ENCODE measurements at places on chromosomes 5 and 9.
A peak's percentile ranks its signal among the peaks of the same experiment; 100 is the strongest.

DNA sequence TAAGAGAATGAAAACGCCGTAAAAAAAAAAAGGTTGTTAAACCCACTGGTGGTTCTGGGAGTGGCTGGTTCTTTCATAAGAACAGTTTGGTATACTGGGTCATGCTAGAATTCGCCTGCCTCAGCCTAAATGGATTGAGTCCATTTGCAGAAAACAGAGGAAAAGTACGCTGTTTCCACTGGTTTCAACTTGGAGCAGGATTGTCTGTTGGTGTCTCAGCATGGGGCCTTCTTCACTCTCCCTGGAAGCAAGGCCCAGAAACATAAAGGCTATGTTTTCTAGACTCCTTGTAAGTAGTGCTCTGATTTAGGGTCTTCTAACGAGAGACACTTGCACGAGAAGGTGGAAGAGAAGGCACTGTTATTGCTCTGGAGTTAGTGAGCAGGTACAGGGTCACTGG lies 116.9 kb upstream of the MTAP start:
- DNase-seq, result no peak

DNA sequence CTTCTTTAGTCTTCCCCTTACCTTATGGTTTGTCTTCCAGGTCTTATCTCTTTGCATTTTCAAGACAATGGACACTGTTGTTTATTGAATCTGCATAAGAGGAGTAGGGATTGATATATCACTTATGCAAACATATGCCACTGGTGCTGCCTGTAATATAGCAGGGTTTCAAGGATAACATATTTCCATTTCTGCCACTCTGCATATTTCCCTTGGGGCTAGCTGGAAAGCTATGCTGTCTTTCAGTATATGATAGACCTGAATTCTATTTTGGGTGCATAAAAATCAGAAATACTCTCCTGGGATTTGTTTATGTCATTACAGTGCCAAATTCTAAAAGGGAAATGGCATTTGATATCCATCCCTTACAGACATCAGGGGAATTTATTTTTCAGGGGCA lies 400.2 kb downstream of the TLR4 start:
- DNase-seq, result no peak

DNA sequence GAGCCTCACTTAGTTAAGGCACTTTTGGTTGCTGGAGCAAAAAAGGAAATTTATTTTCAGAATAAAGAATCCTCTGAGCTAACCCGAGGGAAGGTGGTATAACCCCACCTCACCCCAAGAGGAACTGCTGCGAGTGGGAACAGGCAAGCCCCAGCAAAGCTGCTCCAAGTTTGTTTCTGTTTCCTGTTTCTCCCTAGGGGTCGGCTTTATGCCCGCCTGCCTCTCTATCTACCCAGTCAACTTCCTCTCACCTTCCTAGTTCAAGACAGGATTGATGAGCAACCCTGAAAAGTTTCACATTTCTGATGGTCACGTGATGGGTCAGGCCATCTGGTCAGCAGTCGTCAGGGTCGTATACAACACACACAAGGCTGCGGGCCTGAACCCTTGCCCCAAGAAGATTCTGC lies 31.1 kb downstream of the TRIO start:
- no peak for DNase-seq

GRCh38 chr5:116740771-116741170 lies 166.1 kb upstream of the SEMA6A start:
- DNase-seq, result no peak

DNA sequence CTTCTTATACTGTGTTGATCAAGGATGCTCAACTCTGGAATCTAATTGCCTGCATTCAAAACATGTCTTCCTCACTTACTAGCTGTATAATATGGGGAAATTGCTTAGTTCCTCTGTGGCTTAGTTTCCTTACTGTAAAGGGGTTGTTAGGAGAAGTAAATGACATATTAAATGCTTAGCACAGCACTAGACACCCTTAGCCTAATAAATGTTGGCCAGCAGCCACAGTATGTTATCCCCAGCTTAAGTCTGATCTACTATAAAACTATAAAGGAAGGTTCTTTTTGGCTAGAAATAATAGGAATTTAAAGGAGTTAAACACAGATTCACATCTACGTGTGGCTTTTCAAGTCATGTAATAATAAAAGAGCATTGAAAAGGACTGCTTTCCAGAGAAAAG lies 232.4 kb downstream of the PCSK1 start:
- DNase-seq, result no peak

DNA sequence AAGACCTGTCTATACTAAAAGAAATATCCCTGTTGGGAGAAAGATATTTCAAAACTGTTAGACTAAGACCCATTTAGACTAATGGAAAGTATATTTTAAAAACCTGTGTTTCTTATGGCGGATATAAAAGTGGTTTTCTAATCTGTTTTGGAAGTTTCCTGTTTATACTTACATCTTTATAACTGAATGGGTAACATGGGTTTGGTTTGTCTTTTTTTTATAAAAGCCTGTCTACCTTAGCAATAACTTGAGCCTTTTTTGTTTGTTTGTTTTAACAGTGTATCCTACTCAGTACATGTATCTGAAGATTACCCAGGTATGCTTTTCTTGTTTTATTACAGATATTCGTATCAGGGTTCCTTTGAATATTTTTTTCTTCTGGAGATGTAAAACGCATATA lies 83.4 kb downstream of the PARP8 start:
- no peak for DNase-seq

GRCh38 chr5:7405277-7405676 lies 9.3 kb downstream of the ADCY2 start:
- DNase-seq, result no peak

DNA sequence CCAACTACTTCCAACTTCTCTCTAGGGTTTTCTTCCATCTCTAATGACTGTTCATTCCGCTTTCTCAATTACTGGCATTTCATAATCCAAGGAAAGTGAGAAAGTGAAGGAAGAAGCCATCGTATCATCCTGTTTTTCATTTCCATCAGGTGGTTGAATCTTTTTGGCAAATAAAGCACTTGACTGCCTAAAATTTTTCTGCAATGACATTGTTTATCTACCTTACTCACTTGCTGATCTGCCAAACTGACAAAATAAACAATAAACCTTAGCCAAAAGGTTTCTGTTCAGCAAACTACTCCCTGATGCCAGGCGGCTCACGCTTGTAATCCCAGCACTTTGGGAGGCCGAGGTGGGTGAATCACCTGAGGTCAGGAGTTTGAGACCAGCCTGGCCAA lies 18.4 kb downstream of the FNBP1 start:
- DNase-seq, result no peak

DNA sequence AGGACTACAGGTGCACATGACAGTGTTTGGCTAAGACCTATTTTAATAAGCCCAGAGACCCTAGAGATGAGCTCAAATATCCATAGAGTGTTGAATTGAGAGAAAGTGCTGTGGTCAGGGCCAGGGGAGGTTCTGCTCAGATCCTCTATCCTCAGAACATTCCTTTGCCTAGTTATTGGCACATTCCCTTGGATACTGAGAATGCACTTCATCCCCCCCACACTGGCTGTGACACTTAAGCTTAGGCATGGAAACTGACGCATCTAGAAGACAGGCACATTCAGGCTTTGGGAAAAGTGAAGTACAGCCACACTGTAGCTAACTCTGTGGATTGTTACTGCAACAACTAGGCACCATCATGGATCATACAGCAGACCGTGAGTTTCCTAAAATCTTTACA lies 27.1 kb upstream of the RASGRF2 start:
- no peak for DNase-seq

DNA sequence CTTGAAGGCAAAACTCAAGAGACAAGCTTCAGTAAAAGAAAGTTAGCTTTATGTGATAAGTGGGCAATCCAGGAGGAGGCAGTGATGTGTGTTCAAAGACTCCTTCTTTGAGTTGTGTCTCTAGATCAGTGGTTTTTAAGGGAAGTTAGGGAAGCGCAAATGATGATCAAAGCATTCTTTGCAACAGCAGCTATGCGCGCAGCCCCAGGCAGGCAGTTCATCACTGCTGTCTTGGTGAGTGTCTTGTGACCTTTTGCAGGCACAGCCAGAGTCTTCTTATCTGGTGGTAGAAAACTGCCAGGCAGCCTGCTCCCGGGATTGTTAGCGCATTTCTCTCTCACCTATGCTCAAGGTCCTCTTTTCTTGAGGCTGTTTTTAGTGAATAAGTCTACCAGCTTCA lies 40.3 kb upstream of the CLK4 start:
- no peak for DNase-seq

DNA sequence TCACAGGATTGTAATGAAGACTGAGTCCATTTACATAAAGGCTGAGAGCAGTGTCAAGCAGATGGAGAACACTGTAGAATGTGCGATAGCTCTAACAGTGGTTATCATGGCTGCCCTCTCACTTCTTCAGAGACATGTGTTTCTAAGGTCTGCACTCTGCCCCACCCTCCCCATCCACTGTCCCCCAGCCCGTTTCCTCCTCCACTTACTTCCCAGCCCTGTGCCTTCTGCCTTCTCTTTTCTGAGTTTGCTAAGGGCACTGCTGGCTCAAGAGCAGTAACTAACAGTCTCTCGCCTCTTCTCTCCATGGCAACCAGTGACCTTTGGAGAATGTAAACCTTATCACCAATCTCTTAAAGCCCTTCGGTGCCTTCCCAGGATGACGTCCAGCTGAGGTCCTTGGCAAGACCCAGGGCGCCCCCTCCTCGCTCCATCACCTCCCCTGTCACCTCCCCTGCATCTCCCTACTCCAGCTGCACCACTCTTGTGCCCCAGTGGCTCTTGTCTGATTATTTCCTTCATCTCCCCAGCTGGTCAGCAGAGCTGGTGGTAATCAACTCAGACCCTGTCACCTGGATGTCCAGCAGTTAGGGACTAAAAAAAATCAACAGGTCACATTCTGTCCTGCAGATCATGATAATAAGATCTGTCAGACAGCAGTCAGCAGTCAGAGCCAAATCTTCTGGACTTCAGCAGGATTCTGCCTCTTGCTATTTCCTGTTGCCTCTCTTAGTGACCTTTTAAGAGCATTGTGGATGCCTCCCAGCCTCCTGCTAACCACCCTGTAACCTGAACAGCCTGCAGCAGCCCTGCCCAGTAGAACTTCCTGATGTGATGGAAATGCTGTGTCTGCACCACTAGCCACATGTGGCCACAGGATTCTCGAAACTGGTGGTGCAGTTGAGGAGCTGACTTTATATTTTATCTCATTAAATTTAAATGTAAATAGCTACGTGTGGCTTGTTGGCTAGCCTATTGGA lies 9.0 kb downstream of the FXN start:
- DNase-seq, result no peak

DNA sequence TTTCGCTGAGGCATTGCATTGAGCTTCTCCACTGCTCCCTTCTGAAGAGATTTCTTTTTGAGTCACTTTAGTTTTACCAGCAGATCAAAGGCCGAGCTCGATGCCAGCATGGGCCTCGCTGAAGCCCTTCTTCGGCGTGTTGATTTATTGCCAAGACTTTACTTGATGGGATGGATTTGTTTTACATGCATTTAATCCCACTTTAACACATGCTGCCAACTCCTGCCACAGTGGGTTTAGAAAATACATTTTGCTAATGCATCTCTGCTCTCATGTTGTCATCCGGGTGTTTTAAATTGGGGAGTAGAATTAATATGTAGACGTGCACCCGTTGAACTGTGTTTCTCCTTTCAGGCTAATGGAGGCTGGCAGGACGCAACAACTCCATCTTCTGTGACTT lies 218.3 kb downstream of the PBX3 start:
- no peak for DNase-seq

- DNase-seq, result no peak
Measured at GRCh38 chr5:106825374-106825773, 845.4 kb downstream of the EFNA5 start.

DNA sequence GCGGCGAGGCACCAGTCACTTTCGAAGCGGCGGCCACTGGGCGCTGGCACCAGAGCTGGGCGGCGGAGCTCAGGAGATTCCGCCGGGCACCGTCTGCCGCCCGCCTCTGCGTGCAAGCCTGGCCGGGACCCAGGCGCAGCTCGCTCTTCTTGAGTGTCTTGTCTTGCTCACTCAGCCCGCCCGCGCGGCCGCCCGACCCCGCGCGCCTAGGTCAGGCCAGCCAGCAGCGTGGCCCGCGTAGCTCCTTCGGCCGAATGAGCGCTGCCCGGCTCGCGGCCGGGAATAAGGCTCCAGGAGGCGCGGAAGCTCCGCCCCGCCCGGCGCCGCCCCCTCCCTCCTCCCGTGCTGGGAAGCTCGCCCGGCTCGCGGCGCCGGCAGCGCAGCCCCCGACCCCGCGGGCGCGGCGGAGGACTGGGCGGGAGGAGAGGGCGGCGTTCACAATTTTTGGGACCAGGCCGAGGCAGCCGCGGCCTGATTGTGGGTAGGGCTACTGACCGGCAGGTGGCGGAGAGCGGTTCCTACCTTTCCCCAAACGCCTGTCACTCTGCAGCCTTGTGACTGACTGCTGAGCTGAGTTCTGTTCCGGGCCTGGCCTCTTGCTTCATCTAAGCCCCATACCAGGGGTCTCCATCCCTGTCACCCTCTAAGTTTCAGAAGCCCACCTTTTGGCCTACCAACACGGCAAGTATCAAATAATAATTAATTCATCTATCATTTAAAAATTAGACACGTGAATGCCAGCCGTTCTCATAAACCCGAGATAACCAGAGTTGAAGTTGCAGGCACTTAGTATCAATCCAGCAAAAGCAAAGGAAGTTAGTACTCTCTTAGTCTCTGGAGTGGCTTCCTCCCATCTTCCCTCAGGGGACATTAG lies at the start of gene HBEGF:
Gene HBEGF, minus strand, starts transcription at position 256 of the 874 bp plus-strand sequence. CDS start 275 bp downstream, outside the sequence.
- peak; percentile 87 for DNase-seq

DNA sequence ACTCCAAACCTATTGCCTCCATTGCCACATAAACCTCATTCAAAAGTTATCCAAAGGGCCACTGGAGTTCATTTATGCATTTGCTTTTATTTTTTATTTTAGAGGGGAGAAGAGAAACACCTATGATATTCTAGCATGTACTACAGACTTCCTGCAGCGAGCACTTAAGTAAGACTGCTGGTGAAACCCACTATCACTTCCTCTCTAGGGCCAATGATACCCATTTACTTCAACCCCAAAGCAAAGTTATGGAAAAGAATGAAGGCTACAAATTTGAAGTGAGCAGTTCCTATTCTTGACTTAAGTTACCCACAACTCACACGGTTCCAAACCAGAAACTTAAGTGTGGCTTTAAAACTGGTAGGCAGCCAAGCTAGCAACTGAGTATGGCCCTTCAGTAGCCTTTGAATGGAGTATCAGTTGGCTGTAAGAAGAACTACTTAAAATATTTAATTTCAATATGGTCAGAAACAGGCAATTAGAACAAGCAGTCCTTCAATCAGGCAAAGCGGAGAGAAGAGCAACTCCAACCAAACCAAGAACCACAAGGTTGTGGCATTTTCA lies 94.1 kb downstream of the GPR21 start:
- no peak for DNase-seq

DNA sequence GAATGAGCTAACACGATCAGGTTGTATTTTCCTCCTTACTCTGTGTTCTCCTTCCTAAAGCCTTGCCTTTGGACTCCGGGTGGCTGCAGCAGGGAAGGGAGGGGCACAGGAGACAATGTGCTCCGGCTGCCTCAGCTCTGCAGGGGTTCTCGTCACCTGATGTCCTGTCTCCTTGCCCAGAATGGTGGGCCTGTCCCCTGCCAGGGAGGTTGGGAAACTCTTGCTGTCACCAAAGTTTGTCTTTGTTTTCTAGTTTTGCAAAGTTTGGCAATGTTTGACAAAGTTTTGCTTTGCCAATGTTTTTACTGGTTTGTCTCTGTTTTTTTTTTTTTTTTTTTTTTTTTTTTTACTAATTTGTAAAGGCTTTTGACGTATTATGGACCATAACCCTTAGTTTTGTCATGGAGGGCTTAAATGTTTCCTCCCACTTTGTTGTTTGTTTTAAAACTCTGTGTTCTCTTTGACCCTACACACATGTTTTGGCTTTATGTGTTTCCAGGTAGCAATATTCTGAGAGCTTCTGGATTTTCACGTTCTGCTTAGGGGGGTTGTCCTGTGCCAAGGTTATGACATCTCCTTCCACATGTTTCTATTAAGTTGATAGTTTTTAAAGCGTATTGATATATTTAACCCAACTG lies 49.3 kb downstream of the GADD45G start:
- DNase-seq, result peak; percentile 42
